ENCODE measurements at places on chromosomes 11 and 22.

DNA sequence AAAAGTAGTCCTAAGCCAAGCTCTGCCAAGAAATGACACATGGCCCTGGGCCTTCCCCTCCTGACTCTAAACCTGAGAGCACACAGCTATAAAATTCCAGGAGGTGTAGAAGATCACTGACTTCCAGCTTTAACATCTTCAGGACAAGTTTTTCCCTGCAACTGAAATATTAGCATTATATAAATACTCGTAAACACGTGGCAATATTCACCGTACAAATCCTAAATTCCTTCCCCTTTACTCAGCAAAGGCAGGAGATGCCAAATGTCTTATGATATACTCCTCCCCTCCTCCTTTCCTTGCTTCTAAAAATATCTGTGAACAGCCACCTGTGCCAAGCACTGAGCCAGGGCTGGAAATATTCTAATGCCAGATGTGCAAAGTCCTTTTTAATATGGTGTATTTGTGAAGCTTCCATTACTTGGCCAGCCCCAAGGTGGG lies 194.0 kb downstream of the LARGE1 start:
- DNase-seq, result no peak

- no peak for DNase-seq
Observed at GRCh38 chr11:108965306-108966001, 300.6 kb downstream of the DDX10 start.

GRCh38 chr11:69912911-69913451 lies 93.8 kb upstream of the FGF3 start:
- DNase-seq, result peak; percentile 13

DNA sequence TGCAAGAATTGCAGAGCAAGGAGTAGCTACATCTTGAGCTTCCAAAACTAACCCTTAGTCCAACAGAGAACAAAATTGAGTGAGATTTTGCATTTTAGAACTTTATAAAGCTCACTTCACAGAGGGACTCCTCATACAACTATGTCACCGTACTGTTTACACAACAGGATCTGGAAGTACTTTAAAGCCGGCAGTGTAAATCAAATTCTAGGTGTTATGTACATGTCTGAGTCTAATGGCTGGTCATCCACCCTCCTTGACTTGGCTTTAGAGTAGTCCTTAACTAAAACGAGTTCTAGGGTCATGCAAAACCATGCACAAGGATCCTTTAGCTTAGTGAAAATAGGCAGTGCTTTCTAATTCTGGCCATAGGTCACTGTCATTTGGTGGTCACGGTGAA lies 23.5 kb downstream of the IRAG1 start:
- DNase-seq, result no peak

- DNase-seq, result no peak
Observed at GRCh38 chr11:50178737-50179136, 146.1 kb downstream of the OR4C45 start.

GRCh38 chr11:117488996-117489952 lies 161.6 kb downstream of the CEP164 start:
- DNase-seq, result no peak

DNA sequence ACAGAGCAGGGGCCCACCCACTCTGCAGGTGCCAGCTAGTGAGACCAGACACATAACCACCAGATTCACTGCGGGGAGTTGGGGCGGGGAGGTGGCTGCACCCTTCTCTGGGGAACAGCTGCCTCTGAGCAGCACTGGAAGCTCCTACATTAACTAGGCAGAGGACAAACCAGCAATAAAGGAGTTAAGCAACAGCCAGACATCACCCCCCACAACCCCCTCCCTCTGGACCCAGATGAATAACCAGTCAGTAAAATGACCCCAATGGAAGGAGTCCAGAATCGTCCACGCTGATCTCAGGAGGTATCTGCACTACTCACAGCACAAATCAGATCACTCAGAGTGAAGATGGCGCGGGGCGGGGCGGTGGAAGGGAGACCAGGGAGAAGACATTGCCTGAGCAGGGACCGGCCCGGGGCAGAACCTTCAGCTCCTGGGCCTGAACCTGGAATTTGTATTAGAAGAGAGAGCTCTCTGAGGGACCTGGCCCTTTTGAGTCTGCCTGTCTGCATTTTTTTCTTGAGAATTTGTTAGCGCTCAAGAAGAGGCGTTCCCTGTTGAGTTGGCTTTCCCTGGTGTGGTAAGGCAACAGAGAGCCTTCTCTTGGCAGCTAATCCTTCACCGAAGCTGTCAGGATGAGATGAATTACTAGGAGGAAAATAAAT lies 125.5 kb upstream of the NCAM1 start:
- no peak for DNase-seq

DNA sequence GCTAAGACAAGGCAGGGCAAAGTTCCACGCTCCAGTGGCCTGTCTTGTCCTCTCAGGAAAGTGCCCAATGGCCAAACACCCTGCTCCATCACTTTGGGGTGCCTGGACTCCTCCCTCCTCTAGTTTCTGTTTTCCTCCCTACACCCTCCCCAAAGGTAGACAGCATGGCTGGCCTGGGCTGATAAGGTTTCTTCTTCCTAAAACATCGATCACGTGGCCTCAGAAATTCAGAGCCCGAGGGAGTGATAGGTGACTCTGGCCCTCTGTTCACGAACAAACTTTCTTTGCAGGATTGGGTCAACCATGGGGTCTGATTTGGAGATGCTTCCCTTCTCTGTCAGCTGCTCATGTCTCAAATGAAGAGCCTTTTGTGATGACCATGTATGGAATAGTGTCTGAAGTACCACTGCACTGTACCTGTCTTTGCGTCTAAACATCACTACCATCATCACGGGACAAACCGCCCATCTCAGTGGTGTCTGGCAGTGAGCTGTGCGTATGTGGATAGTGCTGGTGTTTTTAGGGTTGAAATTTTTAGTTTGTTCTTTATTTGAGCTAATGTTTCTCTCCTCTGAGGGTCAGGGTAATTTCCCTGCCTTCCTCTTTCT lies 6.1 kb downstream of the MICAL2 start:
- no peak for DNase-seq
